ENCODE measurements at places on chromosomes 5 and 9. TPM values are rescaled to one million over a fixed set of nuclear protein-coding genes. Genes with fewer than 3 reads are reported as not detected.

DNA sequence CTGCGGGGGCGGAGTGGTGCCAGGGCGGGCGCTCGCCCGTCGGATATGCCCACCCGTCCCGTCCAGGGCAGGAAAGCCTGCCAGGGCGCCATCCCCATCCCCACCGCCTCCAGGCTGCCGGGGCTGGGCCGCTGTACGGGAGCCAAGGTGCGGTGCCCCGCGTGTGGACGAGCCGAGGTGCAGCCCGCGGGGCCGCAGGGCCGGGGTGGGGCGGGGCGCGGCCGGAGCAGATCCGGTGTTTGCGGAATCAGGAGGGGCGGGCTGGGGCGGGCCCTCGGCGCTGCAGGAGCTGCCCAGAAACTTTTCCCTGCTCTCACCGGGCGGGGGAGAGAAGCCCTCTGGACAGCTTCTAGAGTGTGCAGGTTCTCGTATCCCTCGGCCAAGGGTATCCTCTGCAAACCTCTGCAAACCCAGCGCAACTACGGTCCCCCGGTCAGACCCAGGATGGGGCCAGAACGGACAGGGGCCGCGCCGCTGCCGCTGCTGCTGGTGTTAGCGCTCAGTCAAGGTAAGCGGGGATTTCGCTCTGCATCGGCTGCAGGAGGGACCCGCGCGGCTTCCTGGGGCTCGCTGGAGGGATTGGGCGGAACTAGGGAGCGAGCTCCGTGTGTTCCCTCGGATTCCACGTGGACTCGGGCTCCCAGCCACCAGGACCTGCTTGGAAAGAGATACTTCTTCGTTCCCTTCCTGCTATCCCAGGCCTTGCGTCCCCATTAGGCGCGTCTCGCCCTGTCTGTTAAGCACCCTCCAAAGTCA, at the start of gene ITGA2:
Gene ITGA2, plus strand, starts transcription at position 328 of the 756 bp plus-strand sequence. Its CDS starts 117 bp downstream, at position 445.
- DNase-seq: no peak

DNA sequence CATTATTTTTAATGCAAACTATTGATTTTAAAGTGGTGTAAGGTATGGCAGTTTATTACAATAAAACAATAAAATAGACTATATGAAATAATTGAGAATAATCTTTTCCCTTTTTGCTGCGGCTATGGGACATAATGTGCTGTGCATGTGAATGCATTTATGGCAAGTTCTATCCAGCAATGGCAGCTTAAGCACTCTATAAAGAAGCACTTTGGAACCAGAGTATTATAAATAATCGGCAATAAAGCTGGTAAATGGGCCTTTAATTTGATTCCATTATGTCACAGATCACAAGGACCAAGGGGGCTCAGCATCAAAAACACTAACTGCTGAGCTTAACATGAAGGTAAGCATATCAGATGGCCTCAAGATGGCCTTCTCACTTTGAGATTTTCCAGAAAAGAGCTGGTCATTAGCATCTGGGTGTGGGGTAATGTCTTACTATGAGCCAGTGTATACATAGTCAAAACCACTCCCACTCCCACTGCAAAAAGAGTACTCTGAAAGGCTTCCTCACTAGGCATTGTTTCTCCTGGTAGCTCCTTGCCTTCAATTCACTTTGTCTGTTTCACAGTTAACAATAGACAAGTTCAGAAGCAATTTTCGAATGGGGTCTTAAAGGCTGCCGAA, 97.1 kb upstream of the ASTN2 start:
- DNase-seq: no peak

DNA sequence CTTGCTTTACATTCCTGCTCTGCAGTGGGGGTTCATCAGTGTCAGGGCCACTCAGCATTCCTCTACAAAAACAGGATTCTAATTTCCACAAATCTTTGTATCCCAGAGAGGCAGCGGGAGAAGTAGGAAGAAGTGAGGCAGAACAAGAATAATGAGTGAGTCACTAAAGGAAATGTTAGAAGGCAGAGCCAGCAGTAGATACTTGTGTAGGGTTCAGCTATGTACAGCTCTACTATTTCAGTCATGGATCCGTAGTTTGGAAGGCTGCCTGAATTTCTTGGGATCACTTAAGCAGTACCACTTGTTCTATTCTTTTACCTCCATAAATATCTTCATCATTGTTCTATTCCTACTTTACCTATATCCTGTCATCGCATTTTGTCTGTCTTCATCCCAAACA, 246.3 kb upstream of the TLE4 start:
- DNase-seq: peak; percentile 70

- no peak for DNase-seq
Observed at GRCh38 chr9:132486706-132487350, 76.8 kb downstream of the CFAP77 start.

GRCh38 chr9:85016384-85017006, 347.0 kb downstream of the NTRK2 start:
- no peak for DNase-seq

GRCh38 chr5:72065751-72066255, 41.5 kb upstream of the MAP1B start:
- DNase-seq: no peak

The INSL4 gene
- not detected for total RNA-seq

All from epithelial cell of proximal tubule (primary cell).